T-helper 2 cell (primary cell): ENCODE measurements at places on chromosomes 5 and 9.

DNA sequence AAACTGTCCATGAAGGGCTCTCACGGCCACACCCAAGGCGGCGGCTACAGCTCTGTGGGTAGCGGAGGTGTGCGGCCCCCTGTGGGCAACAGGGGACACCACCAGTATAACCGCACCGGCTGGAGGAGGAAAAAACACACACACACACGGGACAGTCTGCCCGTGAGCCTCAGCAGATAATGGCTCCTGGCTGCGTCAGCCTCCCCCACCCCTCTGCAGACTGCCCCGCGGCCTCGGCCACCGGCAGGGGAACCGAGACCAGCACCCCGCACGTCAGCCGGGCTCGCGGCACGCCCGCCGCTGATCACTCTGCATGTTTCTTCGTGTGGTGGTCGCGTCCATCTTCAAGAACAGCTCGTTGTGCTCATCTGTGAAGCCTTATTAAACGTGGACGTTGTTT, 41.5 kb downstream of the TENT4A start:
- DNase-seq: no peak

DNA sequence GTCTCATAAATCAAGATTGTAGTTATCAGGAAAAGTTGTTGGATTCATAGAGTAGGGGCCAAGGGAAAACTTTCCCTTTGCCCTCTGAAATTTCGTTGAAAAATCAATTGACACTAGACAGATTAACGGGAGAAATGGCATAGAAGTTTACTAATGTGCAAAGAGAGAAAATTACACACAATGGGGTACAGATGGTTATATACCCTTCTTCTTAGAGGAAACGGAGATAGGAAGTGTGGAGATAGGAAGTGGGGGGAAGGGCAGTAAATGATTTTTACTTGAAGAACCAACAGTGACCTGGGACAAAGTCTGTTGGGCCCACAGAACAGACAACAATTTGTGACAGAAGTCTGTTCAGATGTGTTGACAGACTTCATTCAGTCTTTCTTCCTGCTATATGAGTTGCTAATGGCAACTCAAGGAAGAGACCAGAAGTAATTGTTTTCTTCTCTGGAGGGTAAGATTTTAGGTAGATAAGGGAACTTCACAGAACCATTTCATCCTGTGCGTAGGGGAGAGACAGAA, 177.9 kb downstream of the C9orf152 start:
- no peak for DNase-seq

DNA sequence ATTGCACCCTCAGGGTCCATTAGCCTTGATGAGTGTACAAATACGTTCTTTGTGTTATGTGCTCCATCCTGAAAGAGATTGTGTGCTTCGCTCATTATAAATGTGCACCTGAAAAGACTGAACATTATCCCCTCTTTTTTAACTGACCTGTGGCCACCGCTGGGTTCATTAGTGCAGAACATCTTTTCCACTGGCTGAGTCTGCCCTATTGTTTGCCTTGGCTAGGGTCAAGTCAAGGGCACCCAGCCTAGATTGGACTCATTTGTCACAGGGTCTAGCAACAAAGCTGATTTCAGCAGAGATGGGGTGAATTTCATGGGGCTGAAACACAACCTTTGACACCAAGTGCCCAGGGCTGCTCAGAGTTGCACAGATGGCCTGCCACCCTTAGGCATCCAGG, 764.1 kb upstream of the ARRDC3 start:
- no peak for DNase-seq

GRCh38 chr5:103929338-103930013, 366.9 kb upstream of the NUDT12 start:
- no peak for DNase-seq

- DNase-seq: no peak
Measured at GRCh38 chr5:68126886-68127285, 88.7 kb upstream of the PIK3R1 start.

- no peak for DNase-seq
Measured at GRCh38 chr9:105484226-105484625, 36.4 kb downstream of the FSD1L start.

DNA sequence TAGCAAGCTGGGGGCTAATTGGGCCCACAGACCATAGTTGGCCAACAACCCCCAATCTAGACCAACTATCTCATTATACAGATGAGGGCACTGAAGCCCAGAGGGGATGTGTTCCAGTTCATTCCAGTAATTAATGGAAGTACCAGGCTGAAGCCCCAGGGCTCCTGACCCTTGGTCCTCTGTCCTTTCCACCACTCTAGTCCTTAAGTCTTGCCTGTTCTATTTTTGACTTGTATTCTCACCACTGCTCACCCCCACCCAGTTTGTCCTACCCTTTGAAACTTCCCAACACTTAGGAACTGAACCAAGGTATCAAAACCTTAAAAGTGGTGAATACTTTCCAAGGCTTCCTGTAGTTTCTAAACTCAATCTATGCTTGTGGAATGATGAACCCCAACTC, 407.4 kb downstream of the ENC1 start:
- no peak for DNase-seq

GRCh38 chr9:99464568-99464967, 242.5 kb downstream of the SEC61B start:
- DNase-seq: no peak

DNA sequence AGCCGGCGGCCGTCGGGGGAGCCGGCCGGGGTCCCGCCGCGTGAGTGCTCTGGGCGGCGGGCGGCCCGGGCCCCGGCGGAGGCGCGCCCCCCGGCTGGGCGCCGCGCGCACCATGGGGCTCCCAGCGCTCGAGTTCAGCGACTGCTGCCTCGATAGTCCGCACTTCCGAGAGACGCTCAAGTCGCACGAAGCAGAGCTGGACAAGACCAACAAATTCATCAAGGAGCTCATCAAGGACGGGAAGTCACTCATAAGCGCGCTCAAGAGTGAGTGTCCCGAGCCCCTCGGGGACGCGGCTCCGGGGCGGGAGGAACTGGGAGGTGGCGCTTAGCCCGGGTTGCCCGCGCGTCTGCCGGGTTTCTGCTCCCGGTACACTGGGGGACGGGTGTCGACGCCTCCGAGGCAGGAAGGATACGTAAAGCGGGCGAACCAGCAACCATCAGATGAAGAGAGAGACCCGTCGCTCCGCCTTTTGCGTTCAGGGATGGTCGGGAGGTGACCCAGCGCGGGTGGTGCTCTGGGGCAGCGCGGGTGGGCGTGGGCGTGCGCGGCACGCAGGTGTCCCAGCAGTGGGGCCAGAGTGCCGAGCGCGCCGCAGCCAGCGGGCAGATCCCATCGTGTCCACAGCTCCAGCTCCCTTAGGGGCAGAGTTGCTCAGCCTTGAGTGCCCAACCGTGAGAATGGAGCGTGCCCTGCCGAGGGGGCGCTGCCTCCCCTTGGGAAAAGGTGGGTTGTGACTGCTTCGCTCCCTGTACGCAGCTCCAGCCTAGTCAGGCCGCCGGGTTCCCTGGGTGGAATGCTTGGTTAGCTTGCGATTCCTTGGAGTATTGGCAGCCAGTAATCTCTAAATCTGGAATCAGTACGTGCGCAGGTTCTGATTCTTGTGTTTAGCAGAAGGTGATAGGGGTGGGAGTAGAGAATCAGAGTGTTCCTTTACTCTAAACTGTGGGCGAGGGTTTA, 753 bp downstream of the ARHGAP26 start:
- peak; percentile 23 for DNase-seq

DNA sequence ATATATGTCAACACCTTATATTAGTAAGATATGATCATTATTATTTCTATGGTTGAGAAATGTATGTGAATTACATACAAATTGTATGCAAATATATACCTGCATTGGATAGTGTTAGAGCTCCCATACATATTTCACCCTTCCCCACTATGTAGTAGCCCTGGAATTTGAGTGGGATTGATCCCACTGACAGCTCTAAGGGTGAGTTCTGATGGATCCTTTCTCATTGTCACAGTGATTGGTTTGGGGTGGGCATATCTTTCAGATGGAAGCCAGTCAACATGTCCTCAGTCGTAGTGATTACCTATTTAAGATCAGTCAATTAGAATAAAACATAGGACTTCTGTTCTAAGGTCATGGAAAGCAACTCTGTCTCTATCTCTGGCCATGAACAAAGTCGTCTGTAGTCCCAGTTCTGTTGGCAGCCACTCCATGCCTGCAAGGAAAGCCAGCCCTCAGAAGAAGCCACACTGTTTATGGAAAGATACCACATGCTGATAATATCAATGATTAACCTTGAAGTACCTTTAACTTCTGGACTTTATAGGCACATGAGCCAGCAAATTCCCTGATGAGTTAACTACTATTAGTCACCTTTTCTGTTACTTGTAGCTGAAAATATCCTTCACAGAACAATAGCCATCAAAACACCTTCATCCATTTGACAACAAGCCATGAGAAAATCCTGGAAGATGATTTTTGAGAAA, 5.1 kb upstream of the CCDC192 start:
- no peak for DNase-seq

GRCh38 chr5:158436271-158437065, 577.5 kb upstream of the CLINT1 start:
- no peak for DNase-seq

DNA sequence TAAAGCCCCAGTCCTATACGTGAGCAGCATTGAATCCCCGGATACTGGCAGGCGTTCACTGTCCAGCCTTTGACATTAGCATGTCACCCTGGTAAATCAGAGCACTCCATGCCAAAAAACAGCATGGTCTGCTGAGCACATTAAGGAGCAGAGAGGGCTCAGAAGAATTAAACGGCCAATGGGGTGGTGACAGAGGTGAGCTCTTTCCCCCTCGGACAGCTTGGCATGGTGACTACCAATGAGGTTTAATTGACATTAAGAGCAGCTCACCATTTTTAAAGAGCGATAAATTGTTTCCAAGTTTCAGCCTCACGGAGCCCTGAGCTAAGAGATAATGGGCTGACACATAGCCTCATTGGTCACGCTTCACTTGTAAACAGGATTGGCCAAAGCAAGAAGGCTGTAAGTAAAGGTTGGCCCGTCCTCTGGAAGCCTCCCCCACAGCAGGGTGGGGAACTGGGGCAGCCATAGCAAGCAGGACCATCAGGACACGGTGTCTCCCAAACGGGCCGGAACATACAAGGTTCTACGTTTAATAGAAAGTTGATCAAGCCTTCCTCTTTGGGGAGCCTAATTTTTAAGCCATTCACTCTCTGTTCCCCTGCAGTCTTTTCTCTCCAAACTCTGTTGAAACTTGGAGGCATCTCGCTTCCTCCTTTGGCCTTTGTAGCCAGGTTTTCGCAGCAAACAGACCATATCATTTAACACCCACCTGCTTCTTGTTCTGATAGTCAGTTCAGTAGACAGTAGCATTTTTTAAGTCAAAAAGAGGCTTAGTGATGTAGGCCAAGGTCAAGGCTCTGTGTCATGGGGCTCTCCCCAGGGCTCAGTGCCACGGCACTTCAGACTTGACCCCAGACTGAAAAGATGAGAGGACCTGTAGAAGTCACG, 25.9 kb downstream of the QRFP start:
- DNase-seq: no peak

DNA sequence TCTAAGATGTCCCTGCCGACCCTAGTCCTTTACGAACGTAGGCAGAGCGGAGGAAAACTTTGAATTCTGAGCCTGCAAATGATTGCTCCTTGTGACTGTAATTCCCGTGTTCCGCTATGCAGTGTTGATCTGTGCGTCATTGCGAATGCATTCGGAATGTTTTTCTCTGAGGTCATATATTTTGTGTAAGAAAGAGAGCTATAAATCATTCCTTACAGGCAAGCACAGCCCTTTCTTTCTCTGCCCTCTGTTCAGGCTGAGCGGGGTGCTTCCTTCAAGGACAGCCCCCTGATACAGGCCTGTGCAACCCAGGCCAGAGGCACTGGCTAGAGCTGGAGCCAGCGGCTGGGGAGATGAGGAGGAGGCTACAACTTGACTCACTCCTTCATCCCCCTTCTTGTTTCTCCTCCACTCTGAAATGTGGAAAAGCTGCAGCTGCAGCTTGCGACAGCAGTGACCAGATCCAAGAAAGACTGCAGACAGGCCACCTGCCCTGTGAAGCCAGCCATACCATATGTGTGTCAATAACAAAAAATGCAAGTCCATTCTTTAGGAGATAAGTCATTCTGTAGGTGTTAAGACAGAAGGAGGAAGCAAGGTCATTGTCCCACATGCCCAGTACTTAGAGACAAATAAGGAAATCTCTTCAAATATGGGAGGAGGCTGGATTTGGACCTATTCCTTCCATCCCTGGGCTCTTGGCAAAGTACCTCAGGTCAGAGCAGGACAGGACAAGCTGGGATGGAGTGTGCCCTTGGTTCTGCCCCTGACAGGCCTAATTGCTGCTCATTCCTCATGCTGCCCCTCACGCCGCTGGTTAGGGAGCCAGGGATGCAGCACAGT, 345.7 kb upstream of the WWC1 start:
- no peak for DNase-seq

DNA sequence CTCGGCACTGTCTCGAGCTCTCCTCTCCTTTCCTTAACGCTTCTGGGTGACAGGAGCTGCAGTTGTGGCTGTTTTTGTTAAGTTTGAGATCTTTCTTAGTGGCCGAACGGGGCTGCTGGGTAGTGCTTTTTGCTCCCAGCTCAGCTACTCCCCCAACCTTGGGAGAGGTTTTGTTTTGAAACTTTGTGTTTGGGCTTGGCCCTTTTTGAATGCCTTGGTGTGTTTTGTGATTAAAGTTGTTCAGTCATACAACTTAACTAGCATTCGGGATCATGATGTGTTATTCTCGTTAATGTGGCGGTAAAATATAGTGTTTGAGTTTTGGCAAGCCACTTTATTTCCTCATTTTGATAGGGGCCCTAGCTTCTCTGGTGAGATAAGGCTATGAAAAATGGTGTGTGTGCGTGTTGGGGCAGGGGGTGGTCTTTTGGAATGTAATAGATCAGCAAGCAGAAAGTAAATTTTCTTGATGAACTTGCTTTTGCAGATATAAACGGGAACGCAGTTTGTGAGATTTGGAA, 1.1 kb downstream of the KDM3B start:
- DNase-seq: no peak

DNA sequence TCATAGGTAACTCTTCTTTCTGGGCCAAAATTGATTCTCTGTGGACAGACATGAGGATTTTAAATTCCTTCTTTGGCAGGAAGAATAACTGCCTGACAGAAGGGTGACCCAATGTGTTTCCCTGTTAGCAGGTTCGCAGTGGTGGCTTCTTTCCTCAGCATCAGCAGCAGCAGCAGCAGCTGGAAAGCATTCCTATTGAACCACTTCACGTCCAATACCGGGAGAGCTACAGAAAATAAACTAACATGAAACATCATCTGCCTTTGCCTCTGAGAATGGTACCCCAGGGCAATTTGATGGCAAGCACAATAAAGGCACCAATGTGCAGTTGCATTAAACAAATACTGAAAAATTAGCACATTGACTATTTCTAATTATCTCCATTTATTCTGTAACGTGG, 214.5 kb downstream of the TMEM167A start:
- DNase-seq: no peak

DNA sequence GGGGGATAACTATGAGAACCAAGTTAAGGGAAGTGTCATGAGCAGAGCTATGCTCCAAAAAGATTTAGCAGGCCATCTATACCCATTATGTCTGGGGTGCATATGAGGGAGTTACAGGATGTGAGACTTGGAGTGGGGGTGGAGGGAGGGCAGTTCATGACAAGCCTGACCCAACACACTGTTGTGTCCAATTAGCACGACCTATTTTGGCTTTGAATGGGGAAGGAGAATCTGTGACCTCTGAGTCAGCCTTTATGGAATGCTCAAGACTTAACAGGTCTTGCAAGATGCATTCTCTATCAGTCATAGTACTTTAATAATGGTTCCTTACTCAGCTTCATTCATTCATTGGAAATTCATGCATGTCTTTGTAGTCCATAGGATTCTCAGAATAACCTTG, 71.7 kb downstream of the GRIA1 start:
- DNase-seq: no peak
